Activated CD4-positive, CD25-positive, alpha-beta regulatory T cell treated with anti-CD3 and anti-CD28 coated beads, Interleukin-2, amount 50 U/mL, for 16 hours (primary cell): ENCODE measurements at places on chromosomes 11 and 22.

- no peak for DNase-seq
Measured at GRCh38 chr11:74070723-74071492, 62.0 kb upstream of the UCP3 start.

- DNase-seq = no peak
Measured at GRCh38 chr11:66728693-66729385, at the start of gene SPTBN2. Gene SPTBN2 (minus strand): TSS chr11:66729216. CDS start chr11:66721240, 7,976 bp downstream.

DNA sequence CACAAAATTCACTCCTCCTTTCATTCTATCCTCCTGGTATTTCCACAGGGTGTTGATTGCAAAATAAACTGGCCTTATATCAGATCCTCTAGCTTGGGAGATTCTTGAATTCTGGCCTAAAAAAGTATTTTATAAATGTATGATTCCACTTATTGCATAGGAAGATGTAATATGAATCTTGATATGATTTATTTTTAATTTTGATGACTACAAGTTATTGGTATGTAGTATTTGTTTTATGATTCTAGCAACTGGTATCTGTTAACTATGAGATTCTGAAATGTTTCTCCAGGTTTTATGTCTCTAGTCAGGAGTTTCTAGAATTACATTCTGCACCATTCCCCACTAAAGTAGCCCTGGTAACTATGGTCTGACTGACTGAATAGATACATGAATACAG, 373.9 kb upstream of the C11orf87 start:
- no peak for DNase-seq

DNA sequence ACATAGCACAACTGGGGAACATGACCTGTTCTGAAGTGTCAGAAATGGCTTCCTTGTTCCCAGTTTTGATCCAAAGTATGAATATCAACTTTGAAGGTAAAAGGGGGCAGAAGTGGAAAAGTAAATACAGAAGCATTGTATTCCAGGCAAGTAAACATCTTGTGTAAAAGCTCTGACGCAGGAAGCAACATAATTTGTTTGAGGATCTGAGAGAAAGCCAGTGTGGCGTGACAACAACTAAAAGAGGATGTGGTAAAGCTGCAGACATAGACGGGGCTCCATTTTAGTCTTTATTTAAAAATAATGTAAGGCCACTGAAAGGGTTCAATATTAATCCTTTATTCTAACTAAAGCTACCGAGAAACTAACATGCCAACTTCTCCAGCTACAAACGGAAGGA, 310.2 kb downstream of the DLG2 start:
- no peak for DNase-seq

DNA sequence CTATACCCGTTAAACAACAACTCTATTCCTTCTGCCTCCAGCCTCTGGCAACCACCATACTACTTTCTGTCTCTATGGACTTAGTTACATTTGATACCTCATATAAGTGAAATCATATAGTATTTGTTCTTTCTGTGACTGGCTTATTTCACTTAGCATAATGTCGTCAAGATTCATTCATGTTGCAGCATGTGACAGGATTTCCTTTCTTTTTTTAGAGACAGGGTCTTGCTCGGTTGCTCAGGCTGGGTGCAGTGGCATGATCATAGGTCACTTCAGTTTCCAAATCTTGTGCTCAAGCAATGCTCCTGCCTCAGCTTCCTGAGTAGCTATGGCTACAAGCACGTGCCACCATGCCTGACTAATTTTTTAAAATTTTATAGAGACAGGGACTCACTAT, 29.4 kb upstream of the SORL1 start:
- no peak for DNase-seq

- DNase-seq = no peak
Measured at GRCh38 chr22:33354928-33355327, 296.7 kb upstream of the SYN3 start.

DNA sequence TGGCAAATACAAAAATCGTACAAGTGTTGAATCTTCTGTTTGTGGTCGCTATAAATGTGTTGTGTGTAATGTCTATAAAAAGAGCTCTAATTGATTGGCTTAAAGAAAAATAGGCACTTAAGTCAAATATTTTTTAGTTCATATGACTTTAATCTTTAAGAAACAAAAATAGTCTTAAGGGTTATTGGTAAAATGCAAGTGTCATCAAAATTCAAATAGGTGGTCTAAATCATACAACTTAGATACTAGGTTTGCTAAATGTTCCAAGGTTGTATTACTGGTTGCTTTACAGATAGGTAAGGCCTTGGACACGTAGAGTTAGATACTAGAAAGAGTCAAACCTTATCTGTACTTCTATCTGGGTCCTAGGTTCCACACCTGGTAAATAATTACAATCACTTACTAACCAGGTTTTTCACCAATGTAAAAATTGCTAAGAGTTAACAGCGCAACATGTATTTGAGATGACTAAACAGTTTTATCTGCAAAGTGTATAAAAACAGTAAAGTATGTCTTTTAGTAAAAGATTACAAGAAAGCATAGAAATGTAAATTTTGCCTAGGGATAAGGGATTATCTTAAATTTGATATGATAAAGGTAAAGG, 91.1 kb upstream of the GNAZ start:
- DNase-seq = no peak

DNA sequence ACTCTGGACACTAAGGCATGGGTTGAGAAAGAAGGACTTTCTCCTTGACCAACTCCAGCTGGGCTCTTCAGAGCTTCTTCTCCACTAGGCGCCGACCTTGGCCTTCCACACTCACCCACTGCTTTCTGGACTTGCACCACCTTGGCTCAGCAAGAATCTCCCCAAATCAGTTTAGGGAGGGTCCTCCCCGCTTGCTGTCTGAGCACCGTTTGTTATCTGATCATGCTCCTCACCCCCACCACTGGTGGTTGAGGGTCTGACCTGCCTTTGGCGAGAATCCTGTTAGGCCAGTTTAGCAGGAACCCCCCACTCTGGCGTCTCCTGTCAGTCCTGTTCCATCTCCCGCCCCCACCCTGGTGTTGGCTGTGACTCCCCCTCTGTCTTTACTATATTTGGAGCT, 10.4 kb downstream of the APOL2 start:
- no peak for DNase-seq

DNA sequence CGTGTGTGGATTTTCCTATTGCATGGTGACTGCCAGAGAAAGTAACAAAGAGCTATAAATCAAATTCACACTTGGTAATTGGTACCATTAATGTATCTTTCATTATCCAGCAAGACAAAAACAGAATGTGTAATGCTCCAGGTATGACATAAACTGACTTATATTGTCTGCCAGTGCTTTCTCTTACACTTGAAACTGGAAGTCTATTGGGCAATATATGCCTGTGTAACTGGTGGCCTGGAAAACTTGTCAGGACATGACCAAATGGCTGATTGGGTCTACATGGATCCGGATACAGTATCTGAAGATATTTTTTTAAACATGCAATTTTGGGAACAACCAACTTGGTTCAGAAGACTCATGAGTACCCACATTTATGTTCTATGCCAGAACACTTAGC, 174.6 kb upstream of the ARHGAP42 start:
- DNase-seq = no peak

- no peak for DNase-seq
Measured at GRCh38 chr11:132036746-132037466, 666.5 kb downstream of the NTM start.

- DNase-seq = no peak
Measured at GRCh38 chr11:15113381-15113780, 1.3 kb upstream of the INSC start.

DNA sequence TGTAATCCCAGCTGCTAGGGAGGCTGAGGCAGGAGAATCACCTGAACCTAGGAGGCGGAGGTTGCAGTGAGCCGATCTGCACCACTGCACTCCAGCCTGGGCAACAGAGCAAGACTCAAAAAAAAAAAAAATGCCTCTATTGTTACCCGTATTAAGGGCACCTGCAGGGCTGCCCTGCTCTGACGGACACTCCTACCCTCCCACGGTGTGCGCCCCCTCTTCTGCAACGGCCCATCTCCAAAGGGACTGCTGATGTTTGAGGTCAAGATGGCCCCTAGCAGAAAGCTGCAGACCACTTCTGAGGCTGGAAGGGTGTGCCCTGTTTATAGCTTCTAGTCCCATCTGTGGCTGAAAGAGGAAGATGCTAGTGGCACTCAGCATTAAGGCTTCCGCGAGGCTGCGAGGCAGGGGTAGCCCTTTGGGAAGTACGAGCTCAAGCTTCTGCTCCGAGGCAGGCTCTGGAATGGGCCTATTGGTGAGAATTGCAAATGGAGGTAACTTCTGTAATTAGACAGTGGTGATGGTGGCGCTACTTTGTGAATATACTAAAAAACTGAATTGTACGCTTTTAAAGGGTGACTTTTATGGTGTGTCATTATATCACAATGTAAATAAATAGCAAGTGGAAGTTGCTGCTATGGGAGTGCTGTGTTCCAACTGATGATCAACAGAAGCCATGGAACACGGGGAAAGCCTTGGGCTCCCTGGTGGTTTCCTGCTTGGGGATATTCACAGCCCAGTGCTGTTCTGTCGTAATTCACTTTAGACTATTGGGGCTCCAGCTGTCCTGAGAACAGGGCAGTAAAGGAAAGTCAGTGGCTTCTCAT, 24.3 kb downstream of the ARFGAP2 start:
- no peak for DNase-seq

- DNase-seq = no peak
Measured at GRCh38 chr22:19666673-19667593, 47.4 kb upstream of the SEPTIN5 start.

DNA sequence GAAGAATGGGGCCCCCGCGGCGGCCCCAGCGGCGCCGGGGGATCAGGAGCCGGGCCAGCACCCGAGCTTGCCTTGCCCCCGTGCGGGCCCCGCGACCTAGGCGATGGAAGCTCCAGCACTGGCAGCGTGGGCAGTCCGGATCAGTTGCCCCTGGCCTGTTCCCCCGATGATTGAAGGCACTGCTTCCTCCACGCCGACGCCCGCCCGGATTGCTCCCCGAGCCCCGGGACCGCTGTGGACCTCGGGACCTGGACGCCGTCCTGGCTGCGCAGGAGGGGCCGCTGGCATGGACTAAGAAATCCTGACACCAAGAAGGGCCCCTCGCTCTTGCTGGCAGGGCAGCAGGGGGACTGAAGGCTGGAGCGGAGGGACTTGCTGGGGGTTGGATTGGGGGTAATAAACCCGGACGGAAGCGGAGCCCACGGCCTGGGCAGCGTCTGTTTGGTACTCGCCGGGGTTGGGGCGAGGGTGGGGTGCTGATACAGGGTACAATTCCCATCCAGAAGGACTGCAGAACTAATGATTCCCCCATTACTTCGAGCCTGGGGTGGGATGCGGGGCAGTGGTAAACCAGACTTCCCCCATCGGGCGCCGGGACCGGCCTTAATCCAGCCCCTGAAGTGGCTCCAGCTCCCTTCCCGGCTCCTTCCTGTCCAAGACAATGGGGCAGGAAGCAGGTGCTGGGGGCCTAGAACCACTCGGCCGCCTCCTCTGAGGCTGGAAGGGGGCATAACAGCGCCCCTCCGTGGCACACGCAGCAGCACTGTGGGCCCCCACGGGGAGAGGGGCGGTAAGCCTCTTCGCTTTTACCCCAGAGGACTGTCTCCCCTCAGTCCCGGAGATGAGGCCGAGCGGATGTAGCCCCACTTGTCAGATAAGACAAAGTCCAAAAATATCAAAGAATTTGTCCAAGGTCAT, 1.0 kb downstream of the CCDC85B start:
- no peak for DNase-seq

- no peak for DNase-seq
Measured at GRCh38 chr11:72764503-72764902, 12.3 kb upstream of the ARAP1 start.

DNA sequence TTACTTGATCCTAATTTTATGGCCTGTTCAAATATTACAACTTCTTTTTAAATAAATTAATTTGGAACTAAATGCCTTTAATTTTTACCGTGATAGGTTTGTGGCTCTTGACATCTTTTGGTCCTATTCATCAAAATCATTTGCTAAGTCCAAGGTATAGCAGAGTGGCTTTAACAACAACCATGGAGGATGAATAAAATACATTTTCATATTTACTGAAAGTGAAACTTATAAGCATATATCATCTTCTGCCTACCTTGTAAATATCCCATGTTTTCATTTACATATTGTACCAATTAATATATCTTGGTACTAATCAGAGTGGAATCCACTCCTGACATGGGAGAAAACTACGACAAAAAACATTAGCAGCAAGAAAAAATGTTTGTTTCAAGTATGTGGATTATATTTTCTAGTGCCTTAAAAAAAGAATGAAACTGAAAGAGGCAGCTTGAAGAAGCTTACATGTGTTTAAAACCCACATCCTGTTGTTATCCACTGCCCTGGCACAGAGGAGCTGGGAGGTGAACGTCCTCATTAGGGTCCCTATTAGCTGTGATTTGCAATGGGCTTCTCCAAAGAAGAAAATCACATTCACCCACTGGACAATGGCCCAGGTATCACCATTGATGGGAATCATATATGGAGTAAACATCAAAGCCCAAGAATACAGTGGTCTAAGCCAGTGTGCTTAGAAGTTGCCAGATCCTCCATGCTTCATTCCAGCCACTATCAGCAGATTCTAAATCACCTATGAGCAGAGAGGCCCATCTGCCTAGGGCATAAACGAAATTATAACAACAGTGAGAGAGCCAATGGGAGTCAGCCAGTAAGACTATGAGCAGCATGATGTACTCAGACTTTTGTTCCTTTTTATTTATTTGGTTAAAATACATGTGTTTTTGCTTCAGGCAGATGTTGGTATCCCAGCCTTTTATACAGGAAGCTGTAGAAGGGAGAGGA, 84.7 kb downstream of the MAML2 start:
- DNase-seq = no peak
